ENCODE measurements at places on chromosomes 7 and 10.

DNA sequence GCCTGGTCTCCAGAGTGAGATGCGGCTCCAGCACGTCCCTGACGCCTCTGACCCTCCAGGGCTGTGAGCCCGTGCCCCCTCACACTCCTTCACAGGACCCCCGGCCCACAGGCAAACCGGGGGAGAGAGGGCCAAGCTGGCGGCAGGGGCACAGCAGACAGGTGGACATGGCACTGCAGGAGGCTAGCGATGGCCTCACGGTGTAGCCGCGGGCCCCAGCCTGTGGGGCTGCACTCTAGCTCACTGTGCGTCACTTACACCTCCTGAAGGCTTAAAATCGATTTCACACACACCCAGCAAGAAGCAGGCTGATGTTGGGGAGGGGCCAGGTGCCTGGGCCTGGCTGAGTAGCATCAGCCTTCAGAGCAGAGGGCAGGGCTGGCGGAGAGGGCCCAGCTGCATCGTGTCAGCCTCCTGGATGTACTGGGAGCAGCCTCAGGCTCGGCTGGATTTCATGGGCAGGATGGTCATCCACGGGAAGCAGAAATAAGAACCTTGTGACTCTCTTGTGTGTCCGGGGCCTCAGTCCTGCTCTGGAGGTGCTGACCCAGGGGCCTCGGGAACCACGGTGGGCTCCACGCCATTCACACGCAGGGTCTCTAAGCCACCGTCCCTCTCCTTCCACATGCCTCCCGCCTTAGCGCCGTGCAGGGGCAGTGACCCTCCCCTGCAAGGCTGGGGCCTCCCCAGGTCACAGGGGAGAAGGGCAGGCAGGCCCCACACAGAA lies 19.4 kb upstream of the KNDC1 start:
- no peak for DNase-seq

DNA sequence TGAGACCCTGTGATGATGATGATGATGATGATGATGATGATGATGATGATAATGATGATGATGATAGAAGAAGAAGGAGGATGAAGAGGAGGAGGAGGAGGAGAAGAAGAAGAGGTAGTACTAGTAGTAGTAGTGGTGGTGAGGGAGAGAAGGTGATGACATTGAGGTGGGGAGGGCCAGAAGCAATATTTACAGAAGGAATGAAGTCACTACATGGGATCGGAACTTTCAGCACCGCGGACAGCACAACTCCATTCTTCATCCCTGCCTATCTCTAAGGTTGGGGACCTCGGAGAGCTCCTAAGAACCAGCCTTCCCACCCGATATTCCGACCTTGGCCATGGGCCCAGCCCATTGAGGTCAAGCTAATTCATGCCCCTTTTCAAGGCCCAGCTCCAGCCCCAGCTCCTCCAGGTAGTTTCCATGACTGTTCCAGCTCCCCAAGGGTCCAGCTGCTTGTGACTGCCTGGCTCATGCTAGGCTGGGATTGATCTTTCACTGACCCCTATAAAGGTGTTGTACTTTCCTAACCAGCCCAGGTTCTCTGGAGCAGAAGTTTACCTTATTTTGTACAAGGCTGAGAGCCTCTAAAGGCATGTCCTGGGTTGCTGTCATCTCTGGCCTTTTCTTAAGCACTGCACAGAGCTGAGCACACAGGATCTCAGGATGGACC lies 10.3 kb downstream of the CRHR2 start:
- no peak for DNase-seq

- no peak for DNase-seq
Observed at GRCh38 chr10:102431452-102432124, 786 bp downstream of the CUEDC2 start.

DNA sequence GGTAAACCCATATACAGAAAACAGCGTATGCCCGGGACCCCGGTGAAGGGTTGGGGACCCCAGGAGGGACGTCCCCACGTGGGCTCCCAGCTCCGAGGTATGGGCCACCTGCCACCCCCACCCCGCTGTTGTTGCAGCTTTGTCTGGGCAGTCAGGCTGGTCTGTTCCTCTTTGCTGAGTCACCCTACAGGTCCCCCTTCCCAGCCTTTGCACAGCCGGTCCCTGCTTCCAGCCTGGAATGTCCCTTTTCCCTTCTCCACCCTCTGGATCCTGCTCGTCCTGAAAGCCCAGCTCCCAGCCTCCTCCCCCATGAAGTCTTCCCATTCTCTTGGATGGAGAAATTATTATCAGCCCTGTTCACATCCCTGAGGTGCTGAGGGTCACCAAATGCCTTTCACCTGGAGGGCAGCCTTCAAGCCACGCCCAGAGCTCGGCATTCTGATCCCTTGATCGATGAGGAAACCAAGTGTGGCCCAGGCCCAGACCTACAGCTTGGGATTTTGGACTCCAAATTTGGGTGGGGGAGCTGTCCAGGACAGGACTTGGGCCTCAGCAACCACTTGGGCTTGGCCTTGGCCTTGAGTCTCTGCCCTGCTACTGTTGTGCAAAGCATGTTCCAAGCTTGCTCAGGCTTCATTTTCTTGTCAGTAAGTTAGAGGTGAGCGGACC lies 2.6 kb downstream of the CLDN4 start:
- DNase-seq, result no peak

- DNase-seq, result no peak
Observed at GRCh38 chr10:7846591-7846990, 28.3 kb downstream of the TAF3 start.

DNA sequence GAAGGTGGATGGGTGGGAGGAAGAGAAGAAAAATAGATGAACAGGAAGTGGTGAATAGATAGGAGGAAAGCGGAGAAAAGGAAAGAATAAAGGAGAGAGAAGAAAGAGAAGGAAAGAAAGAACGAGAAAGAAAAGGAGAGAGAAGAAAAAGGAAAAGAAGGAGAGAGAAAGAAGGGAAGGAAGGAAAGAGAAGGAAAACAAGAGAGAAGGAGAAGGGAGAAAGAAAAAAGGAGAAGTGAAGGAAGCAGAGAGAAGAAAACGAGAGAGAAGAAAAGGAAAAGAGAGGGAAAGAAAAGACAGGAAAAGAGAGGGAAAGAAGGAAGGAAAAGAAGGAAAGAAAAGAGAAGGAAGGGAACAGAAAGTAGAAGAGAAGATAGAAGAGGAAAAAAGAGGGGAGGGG lies 211.8 kb downstream of the DIP2C start:
- DNase-seq, result no peak

GRCh38 chr7:21293771-21294170 lies 134.1 kb upstream of the SP4 start:
- no peak for DNase-seq

GRCh38 chr10:123100030-123100762 lies 35.6 kb upstream of the HMX3 start:
- DNase-seq, result no peak

DNA sequence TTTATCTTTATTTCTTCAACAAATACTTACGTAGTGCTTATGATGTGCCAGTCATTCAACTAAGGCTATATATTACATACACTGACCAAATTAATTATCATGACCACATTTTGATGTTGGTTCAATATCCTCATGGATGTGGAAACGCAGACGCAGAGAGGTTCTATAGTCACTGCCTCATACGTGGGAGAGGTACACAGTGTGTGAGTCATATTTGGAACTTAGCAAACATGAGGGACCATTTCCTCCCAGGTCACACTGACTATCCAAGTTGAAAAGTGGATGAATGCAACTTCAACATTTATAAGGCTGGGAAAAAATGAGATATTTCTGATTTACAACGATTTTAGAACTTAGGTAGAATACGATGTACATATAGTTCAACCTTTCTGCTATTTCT lies 113.6 kb downstream of the PRLHR start:
- no peak for DNase-seq

Measured in stimulated activated CD8-positive, alpha-beta memory T cell treated with anti-CD3 and anti-CD28 coated beads, Interleukin-7, amount 100 ng/mL, for 1 hour (primary cell).